Left ventricle myocardium superior (tissue), 1 donor: ENCODE measurements at places on chromosomes 4 and X.
A peak's percentile ranks its signal among the peaks of the same experiment; 100 is the strongest.

- DNase-seq, result no peak
Measured at GRCh38 chr4:48064349-48064748, 47.8 kb downstream of the NIPAL1 start.

DNA sequence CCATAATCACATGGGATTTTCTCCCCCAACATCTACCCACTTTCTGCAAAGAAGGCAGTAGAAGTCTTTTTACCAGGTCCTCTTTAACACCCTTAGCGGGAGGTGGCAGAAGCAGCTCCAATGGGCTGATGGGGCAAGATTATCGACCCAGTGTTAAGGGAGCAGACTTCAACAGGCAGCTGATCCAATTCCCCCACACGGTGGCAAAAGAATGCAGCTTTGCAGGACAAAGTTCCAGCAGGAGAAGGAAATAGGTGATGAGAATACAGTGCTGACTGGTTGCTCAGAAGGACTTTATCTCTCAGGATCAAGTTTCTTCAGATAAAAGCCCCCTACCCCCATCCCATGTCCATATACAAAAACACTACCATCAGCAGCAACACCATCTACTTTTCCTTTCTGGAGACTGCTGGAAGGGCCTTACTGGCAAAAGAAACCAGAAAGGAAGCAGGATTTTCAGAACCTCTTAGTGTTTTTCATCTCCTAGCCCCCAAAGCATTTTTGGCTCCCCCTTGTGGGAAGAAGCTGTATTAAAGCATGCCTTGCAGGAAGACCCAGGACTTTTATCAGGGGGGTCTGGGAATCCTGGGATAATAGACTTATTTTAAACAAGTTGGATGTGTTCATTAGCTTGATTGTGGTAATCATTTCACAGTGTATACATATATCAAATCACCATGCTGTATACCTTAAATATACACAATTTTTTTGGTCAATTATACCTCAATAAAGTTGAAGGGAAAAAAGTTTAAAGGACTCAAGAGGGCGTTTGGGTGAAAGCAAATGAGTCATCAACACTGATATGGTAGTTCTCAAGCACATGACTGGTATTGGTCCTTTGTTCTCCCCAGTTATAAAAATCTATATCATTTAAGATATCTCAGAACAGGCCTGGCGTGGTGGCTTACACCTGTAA is 146.4 kb downstream of the GPC3 start:
- no peak for DNase-seq

GRCh38 chr4:104693601-104694201 is 199.0 kb upstream of the CXXC4 start:
- DNase-seq, result no peak

DNA sequence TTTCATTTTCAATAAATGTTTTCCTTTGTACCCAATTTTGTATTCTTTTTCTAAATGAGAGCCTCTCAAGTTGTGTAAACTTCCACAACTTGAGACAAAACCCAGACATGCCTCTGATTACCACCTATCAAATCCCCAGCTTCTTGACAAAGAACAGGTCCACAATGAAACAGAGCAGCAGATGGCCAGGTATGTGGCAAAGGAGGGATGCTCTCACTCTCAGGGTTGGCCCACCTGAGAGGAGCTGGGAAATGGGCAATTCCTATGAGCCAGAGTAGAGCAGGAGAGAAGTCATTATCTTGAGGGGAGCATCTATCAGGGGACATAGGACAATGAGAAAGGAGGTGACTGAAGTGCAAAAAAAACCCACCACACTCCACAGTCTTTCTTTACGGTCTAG is 273.5 kb upstream of the FAM241A start:
- DNase-seq, result no peak

DNA sequence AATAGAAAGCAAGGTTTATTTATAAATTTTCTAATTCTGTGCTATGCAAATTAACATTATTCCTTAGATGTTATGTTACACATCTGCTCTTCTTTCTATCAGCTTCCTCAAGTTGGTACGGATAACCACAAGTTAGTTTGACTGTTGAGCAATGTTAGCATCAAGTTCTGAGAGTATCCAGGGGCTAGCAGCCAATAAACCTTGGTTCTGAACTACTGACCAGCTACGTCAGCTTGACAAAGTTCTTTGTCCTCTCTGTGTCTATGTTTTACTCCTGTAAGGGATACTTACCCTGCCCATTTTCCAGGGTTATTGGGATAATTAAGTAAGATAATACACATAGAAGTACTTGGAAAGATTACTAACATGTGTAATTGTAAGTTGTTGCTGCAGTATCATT is 8.1 kb upstream of the TEX13A start:
- no peak for DNase-seq

- no peak for DNase-seq
Measured at GRCh38 chr4:33512397-33512796, 2731.9 kb downstream of the ARAP2 start.

- peak; percentile 70 for DNase-seq
Measured at GRCh38 chr4:26235500-26235899, 85.3 kb upstream of the RBPJ start.

- no peak for DNase-seq
Measured at GRCh38 chrX:2147928-2148327, 352.8 kb downstream of the DHRSX start.

DNA sequence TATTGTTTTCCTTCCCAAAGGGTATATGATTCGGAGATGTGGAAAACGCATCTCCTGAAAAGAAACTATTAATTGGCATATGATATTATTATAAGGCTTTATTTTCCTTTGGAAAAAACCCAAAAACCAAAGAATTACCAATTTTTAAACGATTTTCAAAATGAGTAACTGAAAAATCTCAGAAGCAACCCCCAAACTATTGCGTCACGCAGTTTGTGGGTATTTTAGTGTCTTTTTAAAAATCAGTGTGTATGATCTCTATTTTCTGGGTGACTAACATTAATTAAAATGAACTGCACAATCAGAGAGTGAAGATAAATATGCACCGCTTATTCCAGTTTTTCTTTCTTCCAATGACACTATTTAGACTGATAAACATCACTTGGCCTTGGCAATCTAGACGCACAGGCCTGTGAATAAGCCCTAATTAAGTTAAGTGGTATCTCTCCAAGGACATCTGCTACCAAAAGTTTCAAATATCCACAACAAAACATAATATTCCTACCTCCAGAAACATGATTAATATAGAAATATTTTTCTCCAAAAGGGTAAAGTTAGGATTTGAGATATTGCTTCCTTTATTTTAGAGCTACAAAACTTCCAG is 511.5 kb upstream of the FAM241A start:
- DNase-seq, result no peak
